ENCODE measurements at places on chromosomes 12 and 14. TPM values are rescaled to one million over a fixed set of nuclear protein-coding genes. Genes with fewer than 3 reads are reported as not detected.

Gene GUCY2C
- total RNA-seq: not detected

Gene KRT4
- total RNA-seq: not detected

Gene TSPAN8
- total RNA-seq: 22.1 TPM

Gene POP5
- 45.8 TPM for total RNA-seq

Gene IAPP
- 111 TPM for total RNA-seq

Gene VRTN
- not detected for total RNA-seq

Gene OR4N5
- not detected for total RNA-seq

Gene TTC9
- 2.6 TPM for total RNA-seq

Gene GPR162
- total RNA-seq: not detected

Gene NANOG
- total RNA-seq: 2.3 TPM

Gene KLHDC1
- total RNA-seq: 8.6 TPM

Gene DLK1
- 33.0 TPM for total RNA-seq

Gene PLXNC1
- total RNA-seq: 3.9 TPM

Gene MYF6
- not detected for total RNA-seq

Gene PRMT5
- total RNA-seq: 40.2 TPM

Gene SH2B3
- total RNA-seq: 41.9 TPM

Gene GPR65
- total RNA-seq: 1.3 TPM

Gene SDS
- total RNA-seq: 0.52 TPM

Gene CCDC196
- total RNA-seq: 3.4 TPM

Gene PLEKHG7
- total RNA-seq: 0.33 TPM

Gene ADGRD1
- 4.4 TPM for total RNA-seq

Gene NRXN3
- total RNA-seq: 1.3 TPM

Gene TGM1
- total RNA-seq: 2.9 TPM

Gene VWF
- 78.1 TPM for total RNA-seq

Gene MANSC1
- total RNA-seq: 8.9 TPM

Gene KRT79
- total RNA-seq: not detected

Gene NAB2
- 4.0 TPM for total RNA-seq

Gene PTHLH
- total RNA-seq: not detected

Gene MYRFL
- 0.52 TPM for total RNA-seq

Gene ITGA7
- total RNA-seq: 11.4 TPM

Gene CAPZA3
- total RNA-seq: not detected

Gene ATL1
- 5.4 TPM for total RNA-seq

Gene SYCP3
- total RNA-seq: 0.26 TPM

Gene KRT81
- total RNA-seq: not detected

Gene B4GALNT1
- 0.78 TPM for total RNA-seq

Gene BRF1
- total RNA-seq: 54.5 TPM

Gene ABCC9
- 12.2 TPM for total RNA-seq

Gene TAS2R19
- total RNA-seq: 3.0 TPM

Gene SCN8A
- total RNA-seq: 4.9 TPM

Gene BICDL1
- 5.9 TPM for total RNA-seq

Gene SLC11A2
- total RNA-seq: 53.2 TPM

Gene SUSD6
- total RNA-seq: 24.6 TPM

Gene PIWIL1
- not detected for total RNA-seq

Gene KRT80
- 11.9 TPM for total RNA-seq

Gene RESF1
- total RNA-seq: 29.1 TPM

Gene GALNT9
- not detected for total RNA-seq

Gene LRP1
- 61.2 TPM for total RNA-seq

Gene RNASE3
- total RNA-seq: not detected

Gene KRT75
- total RNA-seq: not detected

Gene RASSF9
- total RNA-seq: 1.3 TPM

Gene LRFN5
- total RNA-seq: 0.52 TPM

Gene SOCS2
- 16.3 TPM for total RNA-seq

Gene SRRM4
- not detected for total RNA-seq

Gene MYO1A
- total RNA-seq: 1.8 TPM

Gene ABCD2
- total RNA-seq: 2.0 TPM

Gene CCDC175
- not detected for total RNA-seq
